Daoy (cell line): ENCODE measurements at places on chromosomes 6 and 20. TPM values are rescaled to one million over a fixed set of nuclear protein-coding genes. Genes with fewer than 3 reads are reported as not detected.

- DNase-seq = no peak
These were observed 236.9 kb downstream of the GMDS start for GRCh38 chr6:2008383-2008976.

Gene CALHM4
- not detected in 2 replicates for total RNA-seq

Gene TFAP2C
- total RNA-seq = 4.5 and 7.7 TPM in 2 replicates

GRCh38 chr20:58229198-58229798 lies 845 bp upstream of the ANKRD60 start:
- DNase-seq = no peak

DNA sequence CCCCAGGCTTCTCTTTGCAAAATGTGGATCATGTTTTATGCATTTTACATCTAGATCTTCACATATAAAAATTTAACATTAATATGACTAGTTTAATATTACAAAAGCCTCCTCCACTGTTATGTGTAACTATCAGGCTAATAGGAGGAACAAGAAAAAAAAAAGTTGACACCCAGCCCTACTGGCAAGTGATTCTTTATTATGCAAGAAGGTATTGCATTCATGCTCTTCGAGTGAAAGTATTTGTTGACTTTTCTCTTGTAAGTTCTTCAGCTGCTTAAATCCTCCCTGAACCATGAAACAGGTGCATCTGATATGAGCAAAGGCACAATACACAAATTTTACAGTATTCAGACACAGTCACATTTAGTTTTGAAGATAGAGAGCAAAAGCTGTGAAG lies 716 bp upstream of the HLA-DQB2 start:
- DNase-seq = no peak

Gene FERMT1
- total RNA-seq = 4.6 and 5.7 TPM in 2 replicates

GRCh38 chr20:56630086-56630493 lies 984 bp downstream of the TFAP2C start:
- peak; percentile 86 for DNase-seq

Gene LGSN
- 0.23 TPM in 1 of 2 replicates, not detected in the other for total RNA-seq

Gene SNAP91
- total RNA-seq = 0.65 and 0.86 TPM in 2 replicates

- no peak for DNase-seq
These were observed 40.9 kb upstream of the GCM1 start for GRCh38 chr6:53189554-53189953.

Gene OOEP
- total RNA-seq = not detected in 2 replicates

- peak; percentile 65 for DNase-seq
These were observed 5.9 kb downstream of the TP53INP2 start for GRCh38 chr20:34709831-34710567.

DNA sequence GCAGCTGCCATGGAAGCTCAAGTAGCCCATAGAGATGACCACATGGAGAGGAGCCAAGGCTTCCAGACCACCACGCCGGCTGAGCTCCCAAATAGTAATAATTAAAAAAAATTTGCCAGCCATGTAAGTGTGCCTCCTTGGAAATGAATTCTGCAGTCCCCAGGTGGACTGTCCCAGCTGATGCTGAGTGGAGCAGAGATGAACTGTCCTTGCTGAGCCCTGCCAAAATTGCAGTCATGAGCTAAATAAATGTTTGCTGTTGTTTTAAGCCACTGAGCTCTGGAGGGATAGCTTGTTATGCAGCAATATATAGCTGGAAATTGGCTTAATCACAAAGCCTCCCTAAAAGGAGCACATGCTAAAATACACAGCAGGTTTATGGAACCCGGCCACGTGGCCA lies 55.6 kb upstream of the SNRPB2 start:
- no peak for DNase-seq

Gene CHRNA4
- total RNA-seq = not detected in 2 replicates

- peak; percentile 97 for DNase-seq
These were observed 36.2 kb upstream of the DSP start for GRCh38 chr6:7505189-7505699.

Gene RIMS4
- total RNA-seq = 2.0 and 2.1 TPM in 2 replicates

Gene SLC17A1
- total RNA-seq = not detected in 2 replicates

DNA sequence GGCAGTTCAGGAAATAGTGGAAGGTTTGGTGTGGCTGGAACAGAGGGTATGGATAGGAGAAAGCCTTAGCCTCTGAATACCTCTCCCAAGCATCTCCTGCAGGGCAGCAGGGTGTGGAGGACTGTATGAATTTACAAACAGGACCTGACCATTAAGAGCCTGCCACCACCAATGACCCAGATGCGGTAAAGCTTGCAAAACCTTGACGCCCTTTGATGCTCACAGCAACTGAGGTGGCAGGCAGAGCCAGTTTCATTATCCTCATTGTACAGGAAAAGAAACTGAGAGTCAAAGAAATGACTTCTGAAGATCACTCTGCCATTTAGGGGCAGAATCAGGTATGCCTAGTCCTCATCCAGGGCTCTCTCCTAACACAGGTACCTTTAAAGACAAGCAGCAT lies 2.4 kb downstream of the HM13 start:
- DNase-seq = no peak

GRCh38 chr6:137768935-137769334 lies 98.1 kb upstream of the TNFAIP3 start:
- no peak for DNase-seq

DNA sequence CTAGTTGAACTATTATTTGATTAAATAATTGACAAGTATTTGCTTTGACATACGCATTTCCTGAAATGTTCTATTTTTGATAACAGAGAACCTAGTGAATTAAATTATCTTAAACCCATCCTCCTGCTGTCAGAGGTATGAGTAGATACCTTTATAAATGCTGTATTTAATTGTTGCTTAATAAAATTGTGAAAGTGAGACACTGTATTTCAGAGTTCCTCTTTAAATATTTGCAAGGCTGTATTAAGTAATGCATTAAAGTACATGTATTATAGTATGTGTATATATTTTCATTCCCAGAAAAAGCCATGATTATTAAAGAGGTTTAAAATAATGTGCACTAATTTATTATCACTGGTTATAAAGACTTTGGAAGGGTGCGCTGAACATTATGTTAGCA lies 483.8 kb downstream of the TFAP2B start:
- no peak for DNase-seq

DNA sequence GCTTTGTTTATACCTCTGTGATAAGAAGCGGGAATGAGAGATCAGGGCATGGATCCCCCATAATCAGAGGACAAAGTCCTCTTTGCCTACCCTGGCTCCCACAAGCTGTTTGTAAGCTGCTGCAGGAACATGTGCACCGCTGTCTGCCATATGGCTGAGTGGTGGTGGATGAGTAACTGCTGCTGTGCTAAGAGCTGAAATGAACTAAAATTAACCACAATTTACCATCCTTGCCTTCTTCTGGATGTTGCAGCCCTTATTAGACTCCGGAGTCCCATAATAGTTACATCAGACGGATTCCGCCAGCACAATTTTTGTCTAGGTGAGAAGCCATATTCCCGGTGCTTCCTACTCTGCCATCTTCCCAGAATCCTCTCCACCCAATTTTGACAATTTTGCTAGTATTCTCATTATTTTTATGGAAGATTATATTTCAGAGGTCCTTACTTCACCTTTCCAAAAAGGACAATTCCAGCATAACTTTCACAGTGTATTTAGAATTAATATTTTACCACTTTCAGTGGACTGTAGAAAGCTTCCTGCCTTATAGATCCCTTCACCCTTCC lies 6.0 kb upstream of the CMTR1 start:
- no peak for DNase-seq
